Mesenchymal stem cell (in vitro differentiated cells and primary cell): ENCODE measurements at places on chromosomes 3 and 15.

DNA sequence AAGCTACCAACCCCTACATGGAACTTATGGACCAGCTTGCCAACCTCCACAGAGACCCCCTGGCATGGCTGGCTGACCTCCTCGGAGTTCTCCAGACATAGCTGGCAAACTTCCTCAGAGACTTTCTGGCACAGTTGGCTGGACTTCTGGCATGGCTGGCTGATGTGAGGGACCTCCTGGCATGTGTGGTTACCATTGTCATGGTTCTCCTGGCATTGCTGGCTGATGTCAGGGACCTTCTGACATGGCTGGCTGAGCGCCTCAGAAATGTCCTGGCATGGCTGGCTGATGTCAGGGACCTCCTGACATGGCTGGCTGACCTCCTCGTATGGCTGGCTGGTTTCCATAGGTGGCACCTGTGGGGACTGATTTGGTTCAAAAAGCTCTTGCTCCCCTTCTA lies 17.5 kb downstream of the MAP1A start:
- no peak for DNase-seq

- no peak for DNase-seq
Measured at GRCh38 chr15:84991014-84991712, 9.5 kb downstream of the PDE8A start.

DNA sequence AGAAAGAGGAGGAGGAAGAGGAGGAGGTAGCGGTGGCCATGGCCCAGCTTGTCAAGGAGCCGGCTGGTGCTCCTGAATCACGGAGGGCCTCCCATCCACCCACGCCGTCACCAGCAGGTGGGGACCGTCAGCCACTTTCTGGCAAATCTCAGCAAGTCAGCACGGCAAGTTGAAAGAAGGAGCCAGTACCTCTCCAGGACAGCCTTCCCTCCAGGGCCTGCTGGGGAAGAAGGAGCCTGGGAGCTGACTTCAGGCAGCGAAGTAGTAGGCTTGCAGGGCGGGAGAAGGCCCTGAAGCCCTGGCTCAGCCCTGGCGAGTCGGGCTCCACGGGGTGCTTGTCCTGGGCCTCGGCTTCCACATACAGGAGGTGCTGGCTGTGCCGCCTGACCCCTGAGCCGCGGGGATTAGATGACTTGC lies 99.2 kb upstream of the TRPM1 start:
- peak; percentile 51 for DNase-seq

GRCh38 chr3:148948913-148949657 lies 42.3 kb upstream of the GYG1 start:
- no peak for DNase-seq

- peak; percentile 18 for DNase-seq
Measured at GRCh38 chr3:150635526-150635925, 32.4 kb downstream of the SELENOT start.

GRCh38 chr15:93288728-93289294 lies 199.8 kb upstream of the RGMA start:
- DNase-seq = no peak

DNA sequence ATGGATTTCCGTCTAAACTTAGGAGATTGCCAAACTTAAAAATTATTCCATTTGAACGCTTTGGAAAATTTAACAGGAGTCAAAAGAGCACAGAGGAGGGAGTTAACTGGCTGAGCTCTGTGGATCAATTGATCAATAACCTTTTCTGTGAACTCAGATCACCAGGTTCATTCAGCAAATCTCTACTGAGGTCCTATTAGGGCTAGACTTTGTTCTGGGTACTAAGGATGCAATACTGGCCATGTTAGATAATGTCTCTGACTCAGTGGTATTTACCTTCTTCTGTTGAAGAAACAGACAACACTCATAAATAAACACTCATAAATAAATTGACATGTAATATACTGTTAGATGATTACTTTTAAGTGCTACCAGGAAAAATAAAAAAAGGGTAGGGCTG lies 323.4 kb upstream of the SUCLG2 start:
- DNase-seq = no peak

DNA sequence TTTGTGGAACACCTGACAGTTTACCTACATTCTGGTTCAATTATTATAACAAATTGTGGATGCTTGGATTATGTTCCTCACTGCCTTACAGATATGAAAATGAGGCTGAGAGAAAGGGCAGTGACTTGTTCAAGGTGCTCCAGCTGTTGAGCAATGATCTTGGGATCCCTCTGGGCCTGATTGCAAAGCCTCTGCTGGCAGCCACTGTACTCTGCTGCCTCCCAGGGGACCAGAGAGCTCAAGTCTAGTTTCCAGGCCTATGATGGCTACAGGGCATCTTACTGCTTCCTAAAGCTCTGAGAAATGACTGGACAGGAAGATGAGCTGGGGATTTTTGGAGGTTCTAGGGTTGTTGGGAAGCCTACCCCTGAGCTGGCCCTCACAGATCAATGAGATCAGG lies 2.3 kb upstream of the SHC4 start:
- peak; percentile 71 for DNase-seq

- DNase-seq = no peak
Measured at GRCh38 chr3:89762405-89762804, 655.0 kb downstream of the EPHA3 start.

GRCh38 chr15:50710585-50710984 lies 24.0 kb upstream of the TRPM7 start:
- DNase-seq = no peak

- DNase-seq = peak; percentile 3
Measured at GRCh38 chr3:31274326-31275024, 258.2 kb upstream of the STT3B start.

GRCh38 chr3:104088738-104089137 lies 1278.0 kb upstream of the ALCAM start:
- DNase-seq = no peak

DNA sequence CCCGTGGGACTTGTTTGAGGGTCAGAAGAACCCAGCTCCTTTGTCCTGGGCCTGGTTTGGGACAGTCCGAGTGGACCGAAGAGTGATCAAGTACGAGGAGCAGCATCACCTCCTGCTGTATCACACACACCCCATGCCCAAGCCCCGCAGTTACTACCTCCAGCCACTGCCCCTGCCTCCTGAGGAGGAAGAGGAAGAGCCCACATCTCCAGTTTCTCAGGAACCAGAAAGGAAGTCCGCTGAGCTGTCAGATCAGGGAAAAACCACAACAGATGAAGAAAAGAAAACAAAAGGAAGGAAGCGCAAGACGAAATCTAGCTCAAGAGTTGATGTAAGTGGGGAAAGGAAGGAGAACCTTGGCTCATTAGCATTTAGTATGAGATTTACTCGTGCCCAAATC lies 3.3 kb upstream of the P2RY12 start:
- no peak for DNase-seq

DNA sequence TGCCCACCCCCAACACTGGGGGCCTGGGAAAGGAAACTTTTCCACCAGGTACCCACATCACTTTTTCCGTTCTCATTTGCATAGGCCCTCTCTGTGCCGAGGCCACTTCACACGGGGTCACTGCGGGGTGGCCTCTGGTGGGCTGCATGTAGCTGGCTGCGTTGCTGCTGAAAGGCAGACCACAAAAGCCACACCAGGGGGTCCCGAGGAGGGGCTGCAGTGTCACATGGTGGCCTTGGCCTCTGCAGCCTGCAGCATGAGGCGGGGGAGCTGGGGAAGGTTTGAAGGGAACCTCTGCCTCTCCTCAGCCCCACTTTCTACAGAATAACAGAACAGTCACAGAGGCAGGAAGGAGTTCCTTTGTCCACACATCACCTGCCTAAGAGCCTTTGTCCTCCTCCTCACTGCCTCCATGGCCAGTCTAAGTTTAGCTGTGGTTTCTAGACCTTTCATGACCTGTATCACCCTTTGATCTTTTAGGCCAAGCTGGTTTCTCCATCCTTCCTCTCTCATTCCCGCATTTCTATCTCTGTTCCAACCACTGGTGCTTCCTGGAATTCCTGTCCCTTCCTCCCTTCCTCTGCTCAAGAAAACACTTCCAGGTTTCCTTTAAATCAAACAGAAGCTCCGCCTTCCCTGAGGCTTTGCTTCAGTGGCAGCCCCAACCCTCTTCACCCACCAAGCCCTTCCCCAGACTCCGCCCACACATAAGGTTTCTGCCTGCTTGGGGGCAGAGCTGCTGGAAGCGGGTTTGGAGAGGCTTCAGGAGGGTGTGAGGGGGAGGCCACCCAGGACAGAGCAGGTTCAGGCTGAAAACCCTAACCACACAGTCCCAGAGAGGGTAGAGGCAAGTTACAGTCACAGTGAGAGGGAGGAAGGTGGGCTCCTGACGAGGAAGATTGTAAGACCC lies 150.7 kb upstream of the TLE3 start:
- DNase-seq = no peak

DNA sequence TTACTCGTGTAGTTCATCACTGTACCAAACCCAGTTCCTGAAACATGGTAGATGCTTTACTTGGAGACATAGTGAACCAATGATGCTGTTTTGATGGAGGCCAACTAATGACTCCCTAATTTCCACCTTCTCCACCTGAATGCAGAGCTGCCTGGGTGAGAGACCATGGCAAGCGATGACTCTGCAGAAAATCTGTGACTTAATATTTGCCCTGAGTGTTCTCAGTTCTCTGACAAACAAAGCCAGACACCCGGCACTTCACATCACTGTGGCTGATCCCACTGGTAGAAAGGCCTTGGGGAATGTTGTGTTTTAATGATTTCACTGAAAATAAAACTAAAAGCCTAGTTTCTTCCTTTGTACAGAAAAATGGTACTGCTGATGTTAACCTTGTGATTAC lies 39.5 kb upstream of the UBE3A start:
- DNase-seq = no peak

DNA sequence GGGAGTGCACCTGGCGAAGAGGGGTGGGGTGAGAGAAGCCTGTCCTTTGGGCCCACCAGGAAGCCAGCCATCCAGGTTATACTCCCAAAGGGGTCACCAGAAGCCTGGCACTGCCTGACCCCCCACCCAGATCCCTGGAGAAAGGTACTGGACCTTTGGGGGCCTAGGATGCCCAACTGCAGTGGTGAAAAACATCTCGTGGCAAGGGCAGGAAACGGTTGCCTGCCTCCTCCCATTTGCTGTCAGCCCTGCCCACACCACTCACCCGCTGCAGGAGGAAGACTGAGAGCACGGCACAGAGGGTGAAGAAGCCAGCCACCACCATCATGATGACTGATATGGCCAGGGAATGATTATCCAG lies 2.2 kb upstream of the ULK3 start:
- no peak for DNase-seq

DNA sequence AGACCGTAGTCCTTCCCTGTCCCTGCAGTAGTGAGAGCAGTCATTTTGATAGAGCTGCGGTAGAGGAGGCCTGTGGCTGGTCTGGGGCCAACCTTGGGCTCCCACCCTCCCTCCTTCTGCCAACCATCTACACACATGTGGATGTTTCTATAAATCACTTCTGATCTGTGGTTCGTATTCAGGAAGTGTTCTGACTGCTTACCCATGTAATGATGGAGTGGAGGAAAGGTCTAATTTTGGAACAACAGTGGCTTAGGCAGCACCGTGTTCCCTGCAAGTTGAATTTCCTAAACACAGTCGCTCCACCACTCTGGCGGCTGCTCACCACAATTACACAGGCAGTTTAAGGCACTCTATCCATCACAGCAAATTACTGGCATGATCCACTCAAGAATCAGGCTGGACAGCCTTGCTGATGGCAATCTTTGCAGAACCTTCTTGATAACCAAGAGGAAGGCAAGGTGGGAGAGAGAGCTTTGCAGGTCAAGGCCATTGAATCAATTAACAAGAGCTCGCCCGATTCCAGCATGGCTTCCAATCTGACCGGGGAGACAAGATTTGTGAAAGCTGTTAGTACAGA lies 104.7 kb upstream of the VEPH1 start:
- DNase-seq = no peak

GRCh38 chr3:22419261-22419660 lies 668.3 kb upstream of the ZNF385D start:
- DNase-seq = no peak

DNA sequence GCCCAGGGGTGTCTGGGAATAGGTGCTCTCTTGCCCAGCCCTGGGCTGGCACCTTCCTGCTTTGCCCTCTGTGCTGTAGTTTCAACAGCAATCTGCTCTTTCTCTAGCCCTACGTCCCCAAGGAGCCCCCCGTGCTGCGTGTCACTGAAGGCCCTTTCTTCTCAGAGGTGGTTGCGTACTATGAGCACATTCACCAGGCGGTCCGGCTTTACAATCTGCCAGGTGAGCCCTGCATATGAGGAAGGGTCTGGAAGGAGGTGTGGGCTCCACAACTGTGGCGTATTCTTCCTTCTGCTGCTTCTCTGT lies 9.6 kb downstream of the MAN2A2 start:
- no peak for DNase-seq

GRCh38 chr3:178079966-178080365 lies 456.3 kb upstream of the KCNMB2 start:
- no peak for DNase-seq

- DNase-seq = peak; percentile 40
Measured at GRCh38 chr3:55984626-55985025, 483.6 kb downstream of the ERC2 start.

DNA sequence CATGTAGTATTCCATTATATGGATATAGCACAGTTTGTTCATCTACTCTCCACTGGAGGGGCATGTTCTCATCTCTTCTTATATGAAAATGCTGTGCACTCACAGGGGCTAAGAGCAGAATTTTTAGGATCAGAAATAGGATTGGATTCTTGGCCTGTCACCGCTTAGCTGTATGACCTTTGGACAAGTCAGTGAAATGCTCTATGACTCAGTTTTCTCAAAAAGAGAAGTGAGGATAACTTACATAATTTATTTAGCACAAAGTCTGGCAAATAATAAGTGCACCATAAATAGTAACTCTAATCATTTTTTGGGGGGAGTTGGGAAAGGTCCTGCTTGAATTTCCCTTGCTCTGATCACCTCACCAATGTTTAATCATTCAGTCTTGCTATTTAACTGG lies 103.7 kb upstream of the LRIG1 start:
- DNase-seq = no peak

DNA sequence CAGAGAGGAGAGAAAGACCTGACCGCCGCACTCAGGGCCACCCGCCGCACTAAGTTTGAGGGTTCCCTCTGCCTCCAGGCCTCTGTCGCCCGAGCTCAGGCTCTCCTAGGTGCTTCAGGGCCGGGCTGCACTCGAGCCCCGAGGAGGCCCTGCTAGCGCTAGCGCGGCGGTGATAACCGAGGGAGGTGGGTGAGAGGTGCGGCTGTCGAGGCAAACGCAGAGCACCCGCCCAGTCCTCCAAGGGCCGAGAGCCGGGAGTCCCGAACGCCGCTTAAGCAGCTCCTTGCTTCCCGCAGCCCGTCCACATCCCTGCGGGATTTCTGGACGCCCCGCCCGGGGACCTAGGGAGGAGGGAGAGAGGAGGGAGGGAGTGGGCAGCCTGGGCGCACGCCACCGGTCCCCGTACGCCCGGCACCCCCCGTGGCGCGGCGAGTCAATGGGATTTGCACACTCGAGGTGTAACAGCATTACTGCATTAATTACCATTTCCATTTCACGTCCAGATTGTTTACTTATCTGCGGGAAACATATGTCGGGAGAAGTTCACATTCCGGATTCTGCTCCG lies 6.8 kb downstream of the SOX14 start:
- DNase-seq = no peak

GRCh38 chr15:52056001-52056400 lies 37.0 kb downstream of the MAPK6 start:
- no peak for DNase-seq

GRCh38 chr3:52323526-52324295 lies 7.6 kb downstream of the DNAH1 start:
- no peak for DNase-seq
